Stimulated activated CD8-positive, alpha-beta memory T cell treated with anti-CD3 and anti-CD28 coated beads, Interleukin-12 subunit alpha, Interleukin-12 subunit beta, amount 100 ng/mL, for 4 hours (primary cell): ENCODE measurements at places on chromosomes 13 and 19.

- DNase-seq = no peak
These were observed 281.2 kb upstream of the SLITRK6 start for GRCh38 chr13:86080340-86080995.

DNA sequence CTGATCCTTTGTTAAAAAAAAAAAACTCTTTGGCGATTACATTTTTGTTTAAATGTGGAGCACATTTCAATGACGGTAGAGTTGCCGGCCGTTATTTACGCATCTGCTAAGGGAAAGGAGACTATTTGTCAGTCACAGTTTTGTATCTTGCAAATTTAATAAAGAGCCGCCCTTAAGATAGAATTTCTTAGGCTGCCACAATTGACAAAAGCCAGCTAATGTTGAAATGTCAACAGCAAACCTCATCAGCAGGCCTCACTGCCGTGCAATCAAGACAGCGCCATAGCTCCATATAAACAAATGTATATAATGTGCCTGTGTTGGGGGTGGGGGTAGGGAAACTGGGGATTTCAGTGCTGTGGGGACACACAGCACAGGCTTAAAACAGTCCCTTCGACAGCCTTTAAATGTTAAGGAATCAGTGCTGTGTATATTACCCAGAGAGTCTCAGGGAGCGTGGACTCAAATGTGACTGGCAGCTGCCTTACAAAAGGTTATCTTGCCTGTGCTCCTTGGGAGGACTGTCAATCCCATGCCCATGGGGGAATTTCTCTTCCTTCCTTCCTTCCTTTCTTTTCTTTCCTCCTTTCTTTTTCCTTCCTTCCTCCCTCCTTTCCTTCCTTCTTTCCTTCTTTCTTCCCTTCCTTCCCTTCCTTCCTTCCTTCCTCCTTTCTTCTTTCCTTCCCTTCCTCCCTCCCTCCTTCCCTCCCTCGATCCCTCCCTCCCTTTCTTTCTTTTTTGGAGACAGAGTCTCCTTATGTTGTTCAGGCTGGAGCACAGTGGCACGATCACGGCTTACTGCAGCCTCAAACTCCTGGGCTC lies 108.0 kb downstream of the URI1 start:
- no peak for DNase-seq

GRCh38 chr13:99605420-99606323 lies 104.4 kb downstream of the TM9SF2 start:
- DNase-seq = peak; percentile 10

- DNase-seq = no peak
These were observed 28.7 kb upstream of the LMO7 start for GRCh38 chr13:75607447-75607846.

DNA sequence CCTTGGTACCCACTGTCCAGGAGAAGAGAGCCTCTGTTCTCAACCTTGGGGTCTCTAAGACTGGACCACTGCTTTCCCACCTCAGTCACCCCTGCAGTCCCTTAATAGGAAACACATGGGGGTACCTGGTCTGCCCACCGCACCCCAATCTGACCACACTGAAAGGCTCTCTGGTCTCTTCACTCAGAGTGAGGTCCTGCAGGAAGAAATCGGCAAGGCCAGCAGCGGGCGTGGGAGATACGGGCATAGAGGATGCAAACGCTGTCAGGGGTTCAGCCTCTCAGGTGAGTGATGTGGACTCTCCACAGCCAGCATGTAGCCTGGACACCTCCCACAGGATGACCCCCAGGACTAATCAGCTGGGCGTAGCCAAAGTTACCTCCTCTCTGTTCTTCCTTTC lies 3.5 kb downstream of the SIGLEC9 start:
- no peak for DNase-seq
